ACHN (cell line): ENCODE measurements at places on chromosomes 7 and 10.

GRCh38 chr7:85997515-85997914, 646.2 kb upstream of the GRM3 start:
- no peak for DNase-seq

DNA sequence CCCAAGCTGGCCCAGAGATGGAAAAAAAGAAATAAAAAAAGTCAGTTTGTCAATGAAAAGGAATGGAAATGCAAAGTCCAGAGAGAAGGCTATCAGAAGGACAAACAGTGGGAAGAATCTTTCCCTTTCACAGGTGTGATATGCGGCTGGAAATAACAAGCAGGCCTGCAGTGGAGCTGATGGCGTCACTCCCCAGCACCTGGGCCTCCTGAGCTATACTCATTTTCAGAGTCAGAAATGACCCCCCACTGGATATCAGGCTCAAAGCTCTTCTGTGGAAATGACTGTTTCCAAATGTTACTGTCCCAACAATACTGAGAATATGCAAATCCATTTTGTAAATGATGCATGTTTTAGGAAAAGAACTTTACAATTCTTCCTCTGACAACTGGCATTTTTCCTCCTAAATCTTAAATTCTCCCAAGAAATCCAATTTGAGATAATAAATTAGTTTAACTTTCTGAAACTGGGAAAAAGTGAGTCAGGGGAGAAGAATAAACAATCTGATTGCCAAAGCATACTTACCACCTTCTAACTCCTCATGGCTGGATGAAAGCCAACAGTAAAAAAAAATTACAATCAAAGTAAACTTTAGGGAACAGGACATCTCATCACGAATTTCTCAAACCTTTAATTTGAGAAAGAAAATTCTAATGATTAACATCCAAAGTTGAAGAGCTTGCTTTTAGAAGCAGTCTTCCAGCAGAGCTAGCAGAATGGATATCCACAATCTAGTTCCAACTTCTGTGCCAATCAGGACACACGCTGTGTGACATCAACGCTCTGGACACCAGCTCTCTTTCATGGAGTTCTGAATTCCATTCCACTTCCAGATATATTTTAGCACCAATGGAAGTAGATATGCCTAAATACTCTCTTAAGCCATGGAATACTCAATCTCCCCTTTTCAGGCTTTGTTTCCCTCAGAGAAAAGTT, 5.3 kb upstream of the CUZD1 start:
- no peak for DNase-seq

GRCh38 chr10:69757553-69758309, 44.0 kb upstream of the COL13A1 start:
- peak; percentile 22 for DNase-seq

GRCh38 chr7:69775231-69775771, 177.0 kb downstream of the AUTS2 start:
- no peak for DNase-seq

- no peak for DNase-seq
These were observed 681 bp upstream of the SPOCK2 start for GRCh38 chr10:72088889-72089575.

- DNase-seq: no peak
These were observed 5.1 kb downstream of the STK31 start for GRCh38 chr7:23715099-23715498.

DNA sequence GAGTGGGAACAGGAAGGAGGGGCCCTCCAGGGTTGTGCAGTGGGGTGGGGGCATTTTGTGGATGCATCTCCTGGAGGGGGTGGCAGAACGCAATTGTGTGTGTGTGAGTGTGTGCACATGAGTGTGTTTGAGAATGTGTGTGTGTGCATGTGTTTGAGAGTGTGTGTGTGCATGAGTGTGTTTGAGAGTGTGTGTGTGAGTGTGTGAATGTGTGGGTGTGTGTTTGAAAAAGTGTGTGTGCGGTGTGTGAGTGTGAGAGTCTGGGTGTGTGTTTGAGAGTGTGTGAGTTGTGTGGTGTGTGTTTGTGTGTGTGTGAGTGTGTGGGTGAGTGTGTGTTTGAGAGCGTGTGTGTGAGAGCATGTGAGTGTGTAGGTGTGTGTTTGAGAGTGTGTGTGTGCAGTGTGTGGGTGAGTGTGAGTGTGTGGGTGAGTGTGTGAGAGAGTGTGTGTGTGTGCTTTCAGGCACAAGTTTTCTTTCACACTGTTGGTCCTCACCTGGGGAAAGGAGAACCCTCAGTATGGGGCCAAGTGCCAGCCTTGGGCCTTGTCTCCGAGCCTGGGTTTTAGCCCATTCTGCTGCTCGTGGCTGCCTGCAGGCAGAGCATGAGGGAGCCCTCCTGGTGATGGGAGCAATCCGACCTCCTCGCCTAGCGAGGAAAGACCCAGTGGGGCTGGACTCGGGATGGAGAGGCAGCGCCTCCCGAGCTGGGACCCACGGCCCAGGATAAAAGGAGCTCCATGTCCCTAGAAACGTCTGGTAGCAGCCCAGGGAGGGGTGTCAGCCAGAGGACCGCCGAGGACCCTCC, 35.6 kb downstream of the CDH23 start:
- no peak for DNase-seq

DNA sequence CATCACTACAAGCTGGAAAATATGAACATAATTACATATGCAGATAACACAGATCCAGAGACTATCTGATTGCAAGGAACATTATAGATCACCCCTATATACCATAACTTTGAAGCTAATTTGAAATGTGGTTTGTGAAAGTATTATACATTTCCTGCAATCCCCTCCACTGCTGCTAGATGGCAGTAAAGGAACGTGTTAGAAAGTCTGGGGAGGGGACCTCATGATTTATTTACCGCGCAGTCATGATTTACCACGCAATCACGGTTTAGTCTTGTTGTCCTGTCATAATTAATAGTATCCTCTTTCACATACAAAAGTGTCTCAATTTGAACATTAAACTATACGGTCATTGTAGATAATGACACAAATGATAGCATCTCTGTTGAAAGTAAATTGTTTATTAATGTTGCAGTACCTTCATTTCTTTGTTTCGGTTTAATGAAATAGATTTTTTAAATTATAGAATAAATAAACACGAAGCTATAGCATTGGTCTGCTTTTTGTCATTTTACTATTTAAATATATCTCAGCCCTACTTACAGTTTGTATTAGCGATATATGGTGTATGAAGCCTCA, 145.3 kb upstream of the PRSS1 start:
- DNase-seq: peak; percentile 79

GRCh38 chr10:1241322-1241890, 185.2 kb downstream of the WDR37 start:
- DNase-seq: no peak

DNA sequence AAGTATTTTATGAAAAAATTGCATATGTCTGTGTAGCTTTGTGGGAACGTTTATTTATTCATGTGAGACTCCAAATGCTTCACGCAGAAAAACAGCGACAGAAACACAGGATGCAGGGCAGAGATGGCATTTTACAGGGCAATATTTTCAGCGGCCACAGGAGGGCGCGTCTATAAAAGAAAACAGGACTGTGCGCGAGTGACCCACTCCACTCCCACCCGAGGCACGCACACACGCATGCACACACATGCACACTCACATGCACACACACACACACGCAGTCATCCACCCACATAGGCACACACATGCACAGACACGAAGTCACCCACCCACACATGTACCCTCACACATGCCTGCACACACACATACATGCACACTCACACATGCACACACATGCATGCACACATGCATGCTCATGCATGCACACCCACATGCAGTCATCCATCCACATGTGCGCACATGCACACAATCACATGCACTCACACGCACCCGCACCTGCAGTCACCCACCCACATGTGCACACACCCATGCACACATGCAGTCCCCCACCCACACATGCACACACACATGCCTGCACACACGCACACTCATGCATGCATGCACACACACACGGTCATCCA, 96.3 kb downstream of the DNAJB6 start:
- DNase-seq: peak; percentile 53

GRCh38 chr10:88991899-88992320, 1.3 kb downstream of the FAS start:
- DNase-seq: no peak

GRCh38 chr7:92115821-92116220, 18.5 kb downstream of the CYP51A1 start:
- DNase-seq: no peak

- DNase-seq: no peak
These were observed 32.5 kb upstream of the INSIG1 start for GRCh38 chr7:155265144-155265543.

DNA sequence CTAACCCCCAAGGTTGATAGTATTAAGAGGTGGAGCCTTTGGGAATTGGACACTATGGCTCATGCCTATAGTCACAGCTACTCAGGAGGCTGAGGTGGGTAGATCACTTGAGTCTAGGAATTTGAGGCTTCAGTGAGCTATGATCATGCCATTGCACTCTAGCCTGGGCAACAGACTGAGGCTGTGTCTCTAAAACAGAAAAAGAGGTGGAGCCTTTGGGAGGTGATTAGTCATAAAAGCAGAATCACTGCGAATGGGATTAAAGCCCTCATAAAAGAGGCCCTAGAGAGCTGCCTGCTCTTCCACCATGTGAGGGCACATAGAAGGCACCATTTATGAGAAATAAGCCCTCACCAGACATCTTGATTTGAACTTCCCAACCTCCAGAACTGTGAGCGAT, 81.9 kb downstream of the SKAP2 start:
- DNase-seq: no peak

- no peak for DNase-seq
These were observed 165.1 kb upstream of the WNT16 start for GRCh38 chr7:121163699-121164098.

GRCh38 chr7:22216309-22216708, 140.6 kb downstream of the RAPGEF5 start:
- DNase-seq: no peak

- DNase-seq: no peak
These were observed 36.0 kb upstream of the SPOCK2 start for GRCh38 chr10:72124381-72124780.

DNA sequence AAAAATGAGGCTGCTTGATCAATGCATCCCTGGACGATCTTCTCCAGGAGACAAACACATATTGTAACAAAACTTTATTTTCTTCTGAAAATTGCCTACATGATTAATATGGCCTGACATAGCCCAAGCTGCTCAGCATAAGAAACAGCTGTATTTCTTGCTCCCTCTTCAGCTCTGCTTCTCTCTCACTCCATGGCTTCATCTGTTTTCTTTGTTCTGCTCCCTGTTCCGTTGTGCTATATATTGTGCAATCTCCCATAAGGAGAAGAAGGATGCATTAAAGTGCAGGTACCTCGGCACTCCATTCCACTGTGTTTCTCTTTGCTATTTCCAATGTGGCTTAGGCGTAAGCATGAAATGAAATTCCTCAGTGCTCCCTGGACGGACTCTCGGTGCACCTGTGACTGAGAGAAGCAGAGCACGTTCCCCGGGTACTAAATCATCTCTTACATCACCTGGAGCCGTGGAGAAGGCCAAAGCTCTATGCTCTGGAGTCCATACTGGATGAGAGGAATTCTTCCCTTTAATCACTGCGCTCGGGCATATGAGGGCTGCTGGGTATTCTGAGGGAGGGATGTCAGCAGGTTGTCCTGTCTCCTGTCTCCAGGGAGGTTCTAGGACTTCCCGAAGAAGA, 254.3 kb downstream of the GALNT17 start:
- no peak for DNase-seq

DNA sequence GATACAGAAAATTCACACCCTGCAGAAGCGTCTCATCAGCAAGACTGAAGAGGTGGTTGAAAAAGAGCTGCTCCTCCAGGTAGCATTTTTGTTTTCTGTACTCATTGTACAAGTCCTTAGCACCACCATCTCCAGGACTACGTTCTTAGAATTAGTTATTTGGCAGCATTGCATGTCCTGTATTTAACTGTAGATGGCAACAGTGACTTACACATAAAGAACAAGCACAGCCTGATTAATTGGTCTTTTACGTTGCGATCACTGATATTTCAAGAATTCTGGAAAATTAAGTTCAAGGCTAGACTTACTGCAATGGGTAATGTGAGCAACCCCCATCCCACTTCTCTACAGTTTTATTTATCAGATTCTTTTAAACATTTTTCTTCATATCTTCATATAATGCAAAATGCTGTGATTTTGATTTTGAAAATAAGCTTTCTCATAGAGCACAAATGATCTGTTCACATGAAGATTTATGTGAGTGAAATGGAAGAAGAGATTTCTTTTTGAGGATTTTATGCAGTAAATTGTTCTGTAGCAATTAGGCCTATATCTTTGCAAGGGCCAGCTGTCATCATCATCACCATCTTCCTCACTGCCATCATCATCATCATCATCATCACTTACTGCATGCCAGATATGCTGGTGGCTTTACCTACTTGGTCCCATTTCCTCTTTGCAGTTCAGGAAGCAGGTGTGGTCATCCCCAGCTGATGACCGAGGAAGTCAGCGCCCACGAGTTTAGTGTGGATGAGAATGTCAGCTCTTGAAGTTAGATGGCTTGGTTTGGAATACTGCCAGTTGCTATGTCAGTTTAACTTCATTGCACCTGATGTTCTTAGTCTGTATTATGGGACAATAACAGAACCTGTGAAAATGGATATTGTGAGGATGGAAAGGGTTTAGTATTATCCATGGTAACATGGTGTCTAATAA, 53.4 kb downstream of the CFAP58 start:
- DNase-seq: peak; percentile 67

DNA sequence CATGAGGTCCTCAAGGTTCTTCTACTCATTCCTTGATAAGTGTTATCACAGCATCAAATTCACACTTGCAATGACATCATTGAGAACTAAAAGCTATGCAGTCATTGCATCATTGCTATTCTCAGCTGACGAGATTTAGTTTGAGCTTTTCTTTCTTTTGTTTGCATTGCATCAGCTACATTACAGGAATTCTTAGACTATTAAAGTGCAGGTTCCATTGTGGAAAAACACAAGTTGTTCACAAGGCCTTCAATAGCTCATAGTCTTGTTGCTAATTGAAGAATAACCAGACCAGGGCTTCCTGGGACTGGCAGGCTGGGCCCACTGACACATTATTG, 139.3 kb downstream of the CXCL12 start:
- no peak for DNase-seq

GRCh38 chr10:13712476-13712836, 125.7 kb downstream of the PRPF18 start:
- no peak for DNase-seq

DNA sequence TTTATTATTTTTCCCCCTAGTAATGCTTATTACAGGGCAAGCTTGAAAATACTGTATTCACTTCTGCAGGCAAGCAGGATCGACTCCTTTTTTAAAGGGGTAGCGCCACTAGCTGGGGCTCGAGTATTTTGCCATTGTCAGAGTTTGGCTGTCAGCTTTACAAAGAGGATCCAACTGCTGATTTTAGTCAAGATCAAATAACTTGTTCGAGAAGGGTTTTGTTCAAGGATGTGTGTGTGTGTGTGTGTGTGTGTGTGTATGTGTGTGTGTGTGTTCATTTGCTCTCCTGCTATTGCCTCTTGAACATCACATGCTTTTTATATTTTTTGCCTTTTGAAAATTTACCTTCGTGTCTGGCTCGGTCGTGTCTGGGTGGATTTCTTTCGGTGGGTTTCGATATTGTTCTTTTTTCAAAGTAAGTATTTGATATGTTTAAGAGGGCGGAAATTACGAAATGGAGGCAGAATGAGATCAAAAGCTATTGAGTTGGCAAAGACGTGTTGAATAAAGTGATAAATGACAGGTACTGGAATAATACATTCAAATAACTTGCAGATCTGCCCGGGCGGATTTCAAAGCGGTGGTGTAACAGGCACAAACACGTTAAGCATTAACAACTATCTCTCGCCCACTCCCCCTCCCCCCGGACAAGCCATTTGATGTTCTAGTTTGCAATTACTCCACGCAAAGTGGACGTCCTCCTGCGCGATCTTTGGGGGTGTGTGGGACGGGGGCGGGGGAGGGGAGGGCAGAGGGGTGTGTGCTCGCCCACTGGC, 1.1 kb downstream of the ARID5B start:
- DNase-seq: peak; percentile 70
